ENCODE measurements at places on chromosomes 2 and 18. TPM values are rescaled to one million over a fixed set of nuclear protein-coding genes. Genes with fewer than 3 reads are reported as not detected.

Gene TNP1
- total RNA-seq, result not detected

Gene EGR4
- total RNA-seq, result 0.06 TPM

Gene PDE1A
- 0.32 TPM for total RNA-seq

Gene CNDP1
- not detected for total RNA-seq

Gene DLGAP1
- total RNA-seq, result 7.9 TPM

Gene SERPINB12
- not detected for total RNA-seq

- no peaks in the 10 kb centered on the region for H3K4me1 ChIP-seq
- peaks cover 61% of the 10 kb centered on the region for H3K36me3 ChIP-seq
- H3K4me3 ChIP-seq, result no peak overlapping the region
- no peaks in the 10 kb centered on the region for H3K27me3 ChIP-seq
Measured at GRCh38 chr2:11634584-11634983, 35.4 kb downstream of the NTSR2 start.

- no peak for DNase-seq
- no peak overlapping the region for H3K27ac ChIP-seq
- peaks cover 13% of the 10 kb centered on the region for H3K4me1 ChIP-seq
- no peaks in the 10 kb centered on the region for H3K36me3 ChIP-seq
- H3K27me3 ChIP-seq, result no peaks in the 10 kb centered on the region
Measured at GRCh38 chr18:49170925-49171505, 220.2 kb upstream of the SMAD7 start.

GRCh38 chr18:61865466-61866175 is 27.2 kb downstream of the RNF152 start:
- H3K27ac ChIP-seq, result no peak overlapping the region
- no peaks in the 10 kb centered on the region for H3K27me3 ChIP-seq
- no peaks in the 10 kb centered on the region for H3K36me3 ChIP-seq
- no peak overlapping the region for H3K4me3 ChIP-seq
- H3K4me1 ChIP-seq, result no peaks in the 10 kb centered on the region
- DNase-seq, result no peak

DNA sequence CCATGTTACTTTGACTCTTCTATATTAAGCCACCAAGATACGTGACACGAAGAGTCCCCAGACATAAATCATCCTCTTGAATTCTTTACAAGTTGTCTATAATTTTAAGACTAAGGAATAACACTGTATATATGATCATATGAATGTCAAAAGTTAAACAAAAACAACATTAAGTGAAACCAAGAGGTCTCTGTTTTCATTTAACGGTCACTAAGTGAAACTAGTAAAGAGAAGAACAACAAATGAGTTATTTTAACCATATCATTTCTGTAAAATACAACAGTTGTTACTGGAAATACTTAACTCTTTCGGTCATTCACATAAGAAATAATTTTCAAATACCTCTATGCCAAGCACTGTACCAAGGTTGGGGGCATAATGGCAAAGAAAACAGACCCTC is 45.7 kb upstream of the STK17B start:
- no peaks in the 10 kb centered on the region for H3K36me3 ChIP-seq
- no peak for DNase-seq
- H3K4me1 ChIP-seq, result no peaks in the 10 kb centered on the region

GRCh38 chr2:70726947-70727725 is 40.9 kb downstream of the ADD2 start:
- H3K27ac ChIP-seq, result no peak overlapping the region
- no peaks in the 10 kb centered on the region for H3K27me3 ChIP-seq
- H3K4me3 ChIP-seq, result no peak overlapping the region
- peaks cover 8% of the 10 kb centered on the region for H3K4me1 ChIP-seq

DNA sequence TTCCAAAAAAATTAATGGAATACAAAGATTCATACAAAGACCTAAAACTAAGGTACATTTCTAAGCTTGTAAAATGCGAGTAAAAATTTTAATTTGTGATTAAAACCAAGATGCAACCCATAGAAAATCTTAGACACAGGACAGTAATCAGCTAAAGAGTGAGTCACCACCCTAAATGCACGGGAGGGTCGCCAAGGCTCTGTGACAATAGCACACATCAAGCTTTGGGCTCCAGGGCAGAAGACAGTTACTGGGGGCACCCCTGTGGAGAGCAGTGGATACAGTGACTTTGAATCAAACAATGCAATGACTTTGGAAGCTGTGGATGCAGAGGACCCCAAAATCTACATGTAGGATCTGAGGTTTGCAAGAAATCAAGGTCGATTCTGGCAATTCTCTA is 7.5 kb downstream of the FLACC1 start:
- H3K4me1 ChIP-seq, result peaks cover 4% of the 10 kb centered on the region
- H3K27ac ChIP-seq, result no peak overlapping the region
- no peak overlapping the region for H3K4me3 ChIP-seq
- no peak for DNase-seq
- H3K27me3 ChIP-seq, result no peaks in the 10 kb centered on the region
- H3K36me3 ChIP-seq, result no peaks in the 10 kb centered on the region

DNA sequence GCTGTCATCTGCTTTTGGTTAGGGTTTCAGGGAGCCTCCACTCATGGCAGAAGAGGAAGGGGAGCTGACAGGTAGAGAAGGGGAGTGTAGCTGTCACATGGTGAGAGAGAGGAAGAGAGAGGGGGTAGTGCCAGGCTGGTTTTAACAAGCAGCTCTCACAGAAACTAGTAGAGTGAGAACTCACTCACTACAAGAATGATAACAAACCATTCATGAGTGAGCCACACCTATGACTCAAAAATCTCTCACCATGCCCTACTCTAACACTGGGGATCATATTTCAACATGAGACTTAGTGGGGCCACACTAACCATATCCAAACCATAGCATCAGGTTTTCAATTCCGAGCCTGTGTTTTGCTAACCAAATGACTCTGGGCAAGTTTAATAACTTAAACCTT is 274.9 kb upstream of the VWC2L start:
- DNase-seq, result no peak
- no peak overlapping the region for H3K4me3 ChIP-seq
- no peaks in the 10 kb centered on the region for H3K36me3 ChIP-seq
- H3K27ac ChIP-seq, result no peak overlapping the region
- peaks cover 18% of the 10 kb centered on the region for H3K4me1 ChIP-seq
- H3K27me3 ChIP-seq, result no peaks in the 10 kb centered on the region

- H3K27ac ChIP-seq, result peak overlapping the region; percentile 98
- H3K4me3 ChIP-seq, result peak overlapping the region; percentile 94
- no peaks in the 10 kb centered on the region for H3K36me3 ChIP-seq
- peak; percentile 35 for DNase-seq
- H3K4me1 ChIP-seq, result peaks cover 36% of the 10 kb centered on the region
Measured at GRCh38 chr2:222861411-222862105, 722 bp downstream of the ACSL3 start.

DNA sequence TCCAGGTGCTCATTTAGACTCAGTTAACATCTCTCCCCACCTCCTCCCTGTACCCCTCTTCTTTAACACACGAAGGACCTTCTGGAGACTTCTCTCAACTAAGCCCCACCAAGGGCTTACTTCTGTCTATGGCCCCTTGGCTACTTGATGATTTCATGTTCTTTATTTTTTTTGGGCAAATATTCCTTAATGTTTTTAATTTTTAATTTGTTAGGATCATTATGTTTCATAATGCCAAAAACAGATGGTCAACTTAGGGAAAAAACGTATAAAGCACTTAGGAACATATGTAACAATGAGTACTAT is 25.9 kb downstream of the IL37 start:
- no peaks in the 10 kb centered on the region for H3K4me1 ChIP-seq
- no peak overlapping the region for H3K4me3 ChIP-seq
- H3K27ac ChIP-seq, result no peak overlapping the region
- H3K36me3 ChIP-seq, result no peaks in the 10 kb centered on the region
- H3K27me3 ChIP-seq, result peaks cover 22% of the 10 kb centered on the region

DNA sequence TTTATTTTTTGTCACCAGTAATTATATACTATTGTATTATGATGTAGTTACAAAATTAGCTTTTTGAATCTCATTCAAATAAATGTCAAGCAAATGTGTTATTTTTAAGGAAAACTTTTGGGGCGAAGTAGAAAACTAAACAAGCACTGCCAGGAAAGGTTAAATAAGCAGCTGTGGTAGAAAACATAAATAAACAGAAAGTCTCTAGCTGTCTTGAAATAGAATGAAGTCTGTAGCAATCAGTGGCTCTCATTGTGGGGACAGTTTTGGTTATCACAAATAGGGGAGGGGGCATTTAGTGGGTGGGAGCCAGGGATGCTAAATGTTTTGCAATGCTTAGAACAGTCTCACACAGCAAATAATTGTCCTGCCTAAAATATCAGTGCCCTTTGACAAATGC is 3.4 kb downstream of the INSIG2 start:
- H3K4me1 ChIP-seq, result peaks cover 24% of the 10 kb centered on the region
- no peaks in the 10 kb centered on the region for H3K27me3 ChIP-seq
- DNase-seq, result no peak
- peaks cover 2% of the 10 kb centered on the region for H3K36me3 ChIP-seq
- H3K27ac ChIP-seq, result no peak overlapping the region

DNA sequence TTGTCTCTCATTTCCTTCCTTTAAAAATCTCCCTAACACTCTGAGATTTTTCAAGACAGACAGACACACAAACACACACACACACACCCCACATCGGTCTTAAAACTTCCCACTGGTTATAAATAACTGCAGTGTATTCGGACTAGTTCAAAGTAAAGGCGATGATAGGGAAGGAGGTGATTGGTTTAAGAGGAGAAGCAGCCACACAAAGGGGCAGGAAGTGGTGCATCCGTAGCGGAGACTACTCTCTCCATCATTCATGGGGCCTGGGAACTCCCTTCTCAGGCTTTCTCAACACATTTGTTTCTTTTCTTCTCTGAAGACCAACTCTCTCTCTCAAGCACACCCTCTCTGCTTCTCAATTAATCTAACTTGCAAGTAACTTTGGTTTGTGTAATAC is 149.1 kb upstream of the DPP10 start:
- no peak for DNase-seq
- no peaks in the 10 kb centered on the region for H3K27me3 ChIP-seq
- no peaks in the 10 kb centered on the region for H3K36me3 ChIP-seq
- no peak overlapping the region for H3K27ac ChIP-seq
